ENCODE measurements at places on chromosomes 11 and 22. TPM values are rescaled to one million over a fixed set of nuclear protein-coding genes. Genes with fewer than 3 reads are reported as not detected.
A peak's percentile ranks its signal among the peaks of the same experiment; 100 is the strongest.

DNA sequence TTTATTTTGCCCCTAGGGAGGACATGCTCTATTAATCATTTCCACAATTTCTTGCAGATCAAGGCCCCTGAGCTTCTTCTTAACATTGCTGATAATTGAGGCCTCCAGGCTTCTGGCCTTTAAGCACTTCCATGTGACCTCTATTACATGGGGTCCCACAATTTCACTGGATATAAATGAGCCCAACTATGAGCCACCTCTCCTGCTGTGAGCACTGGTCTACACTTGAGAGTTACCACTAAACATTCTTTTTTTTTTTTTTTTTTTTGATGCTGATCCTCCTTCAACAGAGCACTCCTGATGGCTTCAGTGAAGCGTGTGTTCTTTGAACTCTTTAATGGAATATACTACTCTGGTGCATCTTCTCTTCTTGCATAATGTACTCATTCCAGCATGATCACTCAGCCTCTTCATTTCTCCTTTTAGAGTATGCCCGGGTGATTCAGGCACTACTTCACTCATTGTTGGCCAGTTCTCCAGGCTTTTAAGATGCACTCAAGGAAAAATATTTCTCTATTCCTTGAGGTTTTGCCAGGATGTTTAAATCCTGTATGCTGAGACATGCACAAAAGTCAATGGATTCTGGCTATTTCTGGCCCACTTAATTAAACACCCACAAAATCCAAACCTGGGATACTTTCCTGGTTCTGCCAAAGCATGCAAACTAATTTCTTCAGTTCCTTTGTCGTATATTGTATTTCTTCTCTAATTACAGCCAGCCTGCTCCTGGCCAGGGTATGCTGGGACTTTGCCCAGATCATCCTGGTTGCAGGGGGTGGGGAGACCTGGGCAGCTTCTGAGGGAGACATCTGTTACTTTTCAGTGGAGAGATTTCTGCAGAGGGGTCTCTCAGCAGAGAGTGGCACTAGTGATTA, 257.8 kb upstream of the LUZP2 start:
- H3K4me3 ChIP-seq: no peak overlapping the region
- no peak for DNase-seq
- no peaks in the 10 kb centered on the region for H3K27me3 ChIP-seq
- H3K36me3 ChIP-seq: no peaks in the 10 kb centered on the region
- H3K4me1 ChIP-seq: no peaks in the 10 kb centered on the region
- H3K27ac ChIP-seq: no peak overlapping the region

DNA sequence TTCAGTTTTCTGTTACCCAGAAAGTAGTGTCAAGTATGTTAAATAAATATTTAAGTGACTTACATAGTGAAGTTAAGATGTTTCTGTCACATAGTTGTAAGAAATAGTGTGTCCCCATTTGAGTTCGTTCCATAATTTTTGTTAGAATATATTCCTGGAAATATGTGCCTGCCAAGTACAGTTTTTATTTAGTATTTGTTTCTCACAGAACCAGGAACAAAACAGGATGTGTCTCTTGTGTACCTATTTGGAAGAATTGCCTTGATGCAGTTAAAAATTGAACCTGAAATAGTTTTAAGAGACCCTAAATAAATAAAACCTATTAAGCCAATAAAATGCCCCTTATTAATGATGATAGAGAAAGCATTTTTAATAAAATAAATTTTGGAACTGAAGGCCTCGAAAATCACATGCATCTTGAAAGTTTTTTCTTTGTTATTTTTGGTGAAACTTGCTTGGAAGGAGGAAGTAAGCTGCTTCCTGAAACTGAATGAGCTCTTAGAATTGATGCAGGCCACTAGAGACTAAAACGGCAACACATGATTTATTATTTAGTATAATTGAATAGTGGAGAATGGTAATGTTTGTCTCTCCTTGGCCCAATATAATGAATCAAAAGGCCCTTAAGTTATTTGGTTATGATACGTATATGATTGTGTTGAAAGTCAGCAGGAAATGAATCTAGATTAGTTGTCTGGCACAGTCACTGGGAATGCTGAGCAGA, 55.9 kb downstream of the SWAP70 start:
- DNase-seq: no peak
- H3K27ac ChIP-seq: peak overlapping the region; percentile 83
- H3K36me3 ChIP-seq: peaks cover 21% of the 10 kb centered on the region
- H3K4me1 ChIP-seq: peaks cover 47% of the 10 kb centered on the region
- H3K27me3 ChIP-seq: no peaks in the 10 kb centered on the region

CECR2 gene
- 0.63 TPM for total RNA-seq

GRCh38 chr11:113251281-113251680, 63.1 kb upstream of the TTC12 start:
- H3K4me3 ChIP-seq: no peak overlapping the region
- H3K27me3 ChIP-seq: peaks cover 4% of the 10 kb centered on the region
- no peak for DNase-seq
- H3K4me1 ChIP-seq: no peaks in the 10 kb centered on the region
- no peaks in the 10 kb centered on the region for H3K36me3 ChIP-seq

All from osteocyte (in vitro differentiated cells).